Mesendoderm (in vitro differentiated cells): ENCODE measurements at places on chromosomes 2 and 18.

- H3K27me3 ChIP-seq: no peaks in the 10 kb centered on the region
- H3K4me1 ChIP-seq: no peaks in the 10 kb centered on the region
- H3K27ac ChIP-seq: no peak overlapping the region
- no peak overlapping the region for H3K4me3 ChIP-seq
- H3K36me3 ChIP-seq: no peaks in the 10 kb centered on the region
These were observed 18.0 kb downstream of the ARID5A start for GRCh38 chr2:96554293-96555145.

- H3K27ac ChIP-seq: no peak overlapping the region
- no peaks in the 10 kb centered on the region for H3K27me3 ChIP-seq
These were observed 86.6 kb downstream of the POLR1A start for GRCh38 chr2:86019121-86019520.

DNA sequence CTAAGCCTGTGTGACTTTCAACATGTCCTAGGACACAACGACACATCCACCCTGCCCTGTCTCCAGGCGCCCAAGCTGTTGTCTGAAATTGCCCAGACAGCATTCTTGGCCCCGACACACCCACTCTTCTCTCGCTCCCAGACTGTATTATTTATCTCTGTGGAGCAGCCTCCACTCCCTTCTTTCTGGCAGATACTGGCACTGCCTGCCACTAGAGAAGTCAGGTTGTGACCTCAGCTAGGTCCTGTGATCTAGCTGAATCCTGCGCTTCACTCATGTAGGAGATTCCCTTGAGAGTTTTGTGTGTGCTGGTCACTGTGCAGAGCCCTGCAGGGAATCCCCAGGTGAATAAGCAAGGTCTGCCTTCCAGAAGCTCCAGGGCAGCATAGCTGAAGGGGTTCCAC lies 77.1 kb upstream of the TNP1 start:
- H3K27me3 ChIP-seq: no peaks in the 10 kb centered on the region
- no peaks in the 10 kb centered on the region for H3K36me3 ChIP-seq
- H3K4me3 ChIP-seq: no peak overlapping the region
- no peaks in the 10 kb centered on the region for H3K4me1 ChIP-seq

- H3K4me1 ChIP-seq: no peaks in the 10 kb centered on the region
- H3K27ac ChIP-seq: no peak overlapping the region
- H3K36me3 ChIP-seq: peaks cover 5% of the 10 kb centered on the region
These were observed 69.6 kb downstream of the TRAPPC12 start for GRCh38 chr2:3449086-3449485.

DNA sequence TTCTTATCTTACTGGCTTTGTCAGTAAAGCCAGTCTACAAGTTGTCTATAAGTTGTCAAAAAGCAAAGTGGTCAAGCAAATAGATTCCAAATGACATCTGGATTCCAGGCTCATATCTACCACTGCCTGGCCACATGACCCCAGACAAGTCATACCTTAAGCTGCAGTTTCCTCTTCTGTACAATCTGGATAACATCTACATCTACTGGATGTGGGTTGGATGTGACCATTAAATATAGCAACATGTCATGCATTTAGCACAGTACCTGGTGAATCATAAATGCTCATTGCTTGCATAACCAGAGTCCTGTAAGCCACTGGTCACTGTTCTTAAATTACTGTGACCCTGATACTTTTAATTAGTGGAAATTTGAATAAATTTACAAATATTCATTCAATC lies 16.8 kb downstream of the COBLL1 start:
- no peaks in the 10 kb centered on the region for H3K4me1 ChIP-seq
- no peak for DNase-seq
- H3K36me3 ChIP-seq: no peaks in the 10 kb centered on the region
- no peak overlapping the region for H3K4me3 ChIP-seq
- H3K27ac ChIP-seq: no peak overlapping the region
- H3K27me3 ChIP-seq: no peaks in the 10 kb centered on the region

GRCh38 chr18:79299272-79299671 lies 96.5 kb upstream of the NFATC1 start:
- H3K36me3 ChIP-seq: no peaks in the 10 kb centered on the region
- H3K27me3 ChIP-seq: no peaks in the 10 kb centered on the region
- no peaks in the 10 kb centered on the region for H3K4me1 ChIP-seq
- H3K27ac ChIP-seq: no peak overlapping the region
- DNase-seq: no peak

GRCh38 chr2:37886745-37887144 lies 38.3 kb upstream of the RMDN2 start:
- H3K4me1 ChIP-seq: peaks cover 6% of the 10 kb centered on the region
- no peaks in the 10 kb centered on the region for H3K27me3 ChIP-seq
- H3K36me3 ChIP-seq: no peaks in the 10 kb centered on the region
- H3K27ac ChIP-seq: no peak overlapping the region

- no peak for DNase-seq
- no peak overlapping the region for H3K27ac ChIP-seq
- H3K36me3 ChIP-seq: no peaks in the 10 kb centered on the region
- no peak overlapping the region for H3K4me3 ChIP-seq
These were observed 153.6 kb upstream of the KLF7 start for GRCh38 chr2:207319316-207319715.

DNA sequence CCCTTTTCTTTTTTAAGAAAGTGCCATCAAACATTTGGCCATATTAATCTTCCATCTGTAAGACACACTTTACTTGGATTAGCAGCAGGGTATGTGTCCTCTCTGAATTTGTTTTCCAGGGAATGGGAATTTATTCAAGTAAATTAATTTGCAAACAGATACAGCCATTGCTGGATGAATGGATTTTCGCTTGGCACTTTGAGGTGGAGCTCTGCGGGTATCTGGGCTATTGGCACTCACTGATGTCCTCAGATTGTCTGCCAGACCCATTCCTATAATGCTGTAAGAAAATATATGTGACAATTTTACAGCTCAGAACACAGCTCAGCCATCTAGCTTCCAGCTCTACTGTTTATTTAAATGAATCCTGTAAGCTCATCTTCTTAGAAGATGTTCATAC lies 201.2 kb upstream of the CDH20 start:
- no peak overlapping the region for H3K27ac ChIP-seq
- no peaks in the 10 kb centered on the region for H3K27me3 ChIP-seq
- H3K36me3 ChIP-seq: no peaks in the 10 kb centered on the region
- H3K4me3 ChIP-seq: no peak overlapping the region

DNA sequence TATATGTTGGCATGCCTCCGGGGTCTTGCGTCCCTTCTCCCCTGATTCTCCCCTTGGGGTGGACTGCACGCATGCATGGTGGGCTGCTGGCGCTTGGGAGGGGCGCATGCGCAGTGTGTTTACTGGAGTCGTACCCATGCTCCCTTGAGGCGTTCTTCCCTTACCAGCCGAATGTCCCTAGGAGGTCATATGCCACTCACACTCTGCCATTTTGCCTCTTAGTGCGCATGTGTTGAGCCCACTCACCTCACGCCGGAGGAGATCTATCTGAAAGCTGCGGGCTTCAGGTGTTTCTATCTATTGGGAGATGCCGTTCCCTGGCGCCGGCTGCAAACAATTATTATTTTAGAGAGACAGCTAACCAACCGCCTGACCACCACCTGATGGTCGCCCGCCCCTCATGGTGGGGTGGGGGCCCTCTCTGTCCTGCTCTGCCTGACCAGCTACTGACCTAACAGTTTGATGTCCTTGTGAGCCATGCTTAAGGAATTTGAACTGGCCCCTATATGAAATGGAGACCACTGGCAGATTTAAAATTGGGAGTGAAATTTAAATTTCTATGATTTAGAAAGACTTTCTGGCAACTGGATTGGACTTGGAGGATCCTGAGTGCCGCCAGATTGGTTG lies 179.6 kb downstream of the RNF144A start:
- H3K27me3 ChIP-seq: no peaks in the 10 kb centered on the region
- no peaks in the 10 kb centered on the region for H3K4me1 ChIP-seq
- DNase-seq: no peak
- H3K36me3 ChIP-seq: no peaks in the 10 kb centered on the region

- no peaks in the 10 kb centered on the region for H3K4me1 ChIP-seq
- DNase-seq: no peak
- no peaks in the 10 kb centered on the region for H3K36me3 ChIP-seq
- no peaks in the 10 kb centered on the region for H3K27me3 ChIP-seq
These were observed 744.3 kb downstream of the RNF144A start for GRCh38 chr2:7661502-7661901.

DNA sequence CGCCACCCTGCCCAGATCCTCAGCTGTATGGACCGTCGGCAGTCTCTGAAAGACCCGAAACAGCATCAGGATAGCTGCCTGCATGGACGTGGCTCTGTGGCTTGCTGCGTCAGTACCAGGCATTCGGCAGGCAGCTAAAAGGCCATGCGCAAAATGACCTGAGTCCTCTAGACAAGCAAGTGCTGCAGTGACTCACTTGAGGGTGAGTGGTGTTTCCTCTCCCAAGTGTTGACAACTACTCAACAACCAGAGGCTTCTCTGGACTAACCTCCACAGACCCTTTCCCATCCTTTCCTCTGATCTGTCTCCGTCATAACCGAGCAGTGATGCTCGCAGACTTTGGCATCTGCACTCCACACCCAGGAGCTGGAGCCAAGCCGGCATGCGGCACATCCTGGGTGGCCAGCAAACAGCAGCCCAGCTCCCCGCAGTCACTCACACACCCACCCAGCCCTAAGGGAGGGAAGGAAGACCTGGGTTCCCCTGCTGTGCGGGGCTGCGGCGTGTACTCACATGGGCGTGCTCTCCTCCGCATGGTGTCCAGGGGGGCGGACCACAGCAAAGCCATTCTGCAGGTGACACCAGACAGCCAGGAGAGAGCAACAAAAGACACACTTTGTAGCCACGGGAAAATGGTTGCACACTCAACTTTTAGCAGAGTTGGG lies 239.3 kb downstream of the TWIST2 start:
- DNase-seq: no peak
- H3K27me3 ChIP-seq: no peaks in the 10 kb centered on the region
- H3K36me3 ChIP-seq: no peaks in the 10 kb centered on the region

- DNase-seq: no peak
- no peaks in the 10 kb centered on the region for H3K4me1 ChIP-seq
- H3K27me3 ChIP-seq: no peaks in the 10 kb centered on the region
These were observed 17.7 kb downstream of the PDIA6 start for GRCh38 chr2:10794876-10795275.

GRCh38 chr18:42092848-42093247 lies 137.8 kb downstream of the PIK3C3 start:
- no peak for DNase-seq
- H3K27me3 ChIP-seq: no peaks in the 10 kb centered on the region
- H3K27ac ChIP-seq: no peak overlapping the region
- no peak overlapping the region for H3K4me3 ChIP-seq
- no peaks in the 10 kb centered on the region for H3K4me1 ChIP-seq

- DNase-seq: no peak
- H3K4me1 ChIP-seq: peaks cover 12% of the 10 kb centered on the region
- H3K36me3 ChIP-seq: no peaks in the 10 kb centered on the region
- no peak overlapping the region for H3K4me3 ChIP-seq
These were observed 89.4 kb downstream of the TNS1 start for GRCh38 chr2:217913436-217913835.

- no peaks in the 10 kb centered on the region for H3K27me3 ChIP-seq
- H3K36me3 ChIP-seq: no peaks in the 10 kb centered on the region
- H3K4me1 ChIP-seq: no peaks in the 10 kb centered on the region
- H3K27ac ChIP-seq: no peak overlapping the region
These were observed 35.7 kb downstream of the CELF4 start for GRCh38 chr18:37529863-37530262.

- no peak for DNase-seq
- H3K27ac ChIP-seq: no peak overlapping the region
- H3K4me1 ChIP-seq: no peaks in the 10 kb centered on the region
- H3K27me3 ChIP-seq: no peaks in the 10 kb centered on the region
These were observed 42.1 kb upstream of the GLS start for GRCh38 chr2:190838492-190838910.

- no peaks in the 10 kb centered on the region for H3K4me1 ChIP-seq
- H3K27me3 ChIP-seq: no peaks in the 10 kb centered on the region
- no peak overlapping the region for H3K27ac ChIP-seq
- no peaks in the 10 kb centered on the region for H3K36me3 ChIP-seq
These were observed 81.8 kb downstream of the RAPGEF4 start for GRCh38 chr2:172817411-172817810.

DNA sequence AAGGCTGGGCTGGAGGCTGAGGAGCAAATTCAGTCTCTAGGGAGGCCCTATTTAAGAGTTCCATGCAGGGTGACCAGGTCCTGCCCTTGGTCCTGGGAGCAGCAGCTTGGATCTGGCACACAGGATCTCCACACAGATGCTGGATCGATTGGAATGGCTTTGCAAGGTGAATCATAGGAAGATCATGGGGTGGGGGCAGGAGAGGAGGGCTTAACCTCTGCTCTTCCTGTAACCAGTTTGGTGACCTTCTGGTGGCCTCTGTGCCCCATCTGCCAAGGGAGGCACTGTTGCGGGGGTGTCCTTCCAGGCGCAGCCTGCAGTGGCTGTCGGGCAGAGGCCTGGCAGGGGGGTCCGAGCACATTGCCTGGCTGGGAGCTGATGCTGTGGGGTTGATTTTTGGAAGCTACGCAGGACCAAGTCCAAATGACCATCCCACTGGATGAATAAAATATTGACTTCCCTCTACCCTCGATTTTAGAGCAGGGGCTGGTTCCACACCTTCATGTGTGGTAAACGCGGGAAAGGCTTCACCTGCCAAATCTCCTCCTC lies 79.7 kb downstream of the EDAR start:
- H3K27me3 ChIP-seq: no peaks in the 10 kb centered on the region
- no peaks in the 10 kb centered on the region for H3K36me3 ChIP-seq
- no peaks in the 10 kb centered on the region for H3K4me1 ChIP-seq
- H3K4me3 ChIP-seq: no peak overlapping the region
- H3K27ac ChIP-seq: no peak overlapping the region

DNA sequence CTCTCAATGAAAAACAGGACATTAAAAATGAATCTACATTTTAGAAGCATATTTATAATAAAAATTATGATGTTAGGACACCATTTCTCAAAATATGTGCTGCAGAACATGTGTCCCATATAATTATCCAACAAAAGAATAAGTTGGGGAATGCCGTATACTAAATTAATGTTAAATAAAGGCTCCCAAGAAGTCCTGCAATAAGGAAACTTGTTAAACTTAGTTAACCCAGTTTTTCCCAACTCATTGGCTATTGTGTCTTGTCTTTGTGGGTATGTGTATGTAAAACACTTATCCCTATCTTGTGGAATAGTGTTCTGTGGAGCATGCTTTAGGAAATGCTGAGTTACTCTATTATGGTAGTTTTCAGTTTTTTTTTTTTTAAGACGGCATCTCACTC lies 25.6 kb upstream of the GTF2A1L start:
- DNase-seq: no peak
- H3K4me1 ChIP-seq: no peaks in the 10 kb centered on the region
- no peak overlapping the region for H3K27ac ChIP-seq
- H3K4me3 ChIP-seq: no peak overlapping the region
- no peaks in the 10 kb centered on the region for H3K36me3 ChIP-seq

DNA sequence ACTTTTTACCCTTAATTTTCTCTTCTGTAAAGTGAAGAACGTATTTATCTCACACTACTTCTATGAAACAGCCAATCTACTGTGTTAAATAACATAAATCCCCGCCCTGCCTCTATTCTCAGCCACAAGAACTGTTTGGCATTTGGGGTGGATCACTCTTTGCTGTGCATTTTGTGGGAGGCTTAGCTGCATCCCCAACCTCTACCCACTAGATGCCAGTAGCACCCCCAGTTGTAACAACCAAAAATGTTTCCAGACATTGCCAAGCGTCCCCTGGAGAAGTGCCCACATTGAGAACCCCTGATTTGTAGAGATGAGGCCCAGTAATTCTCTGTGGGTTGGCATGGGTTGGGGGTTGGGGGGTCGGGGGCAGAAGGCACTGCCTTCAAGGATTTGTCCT lies 94.7 kb upstream of the BOD1L2 start:
- no peaks in the 10 kb centered on the region for H3K27me3 ChIP-seq
- no peak overlapping the region for H3K27ac ChIP-seq
- no peaks in the 10 kb centered on the region for H3K36me3 ChIP-seq
- no peak overlapping the region for H3K4me3 ChIP-seq
- peaks cover 3% of the 10 kb centered on the region for H3K4me1 ChIP-seq
- DNase-seq: no peak

GRCh38 chr2:98935777-98936352 lies at the start of gene CRACDL:
Gene CRACDL (minus strand): TSS chr2:98936225. CDS start chr2:98846800, 89,425 bp downstream.
- H3K27me3 ChIP-seq: peaks cover 26% of the 10 kb centered on the region
- no peaks in the 10 kb centered on the region for H3K4me1 ChIP-seq
- H3K36me3 ChIP-seq: no peaks in the 10 kb centered on the region
